T-cell (primary cell): ENCODE measurements at places on chromosomes 1 and 21. TPM values are rescaled to one million over a fixed set of nuclear protein-coding genes. Genes with fewer than 3 reads are reported as not detected.

Gene RIMKLA
- total RNA-seq, result 0.13 TPM

Gene YY1AP1
- 75.8 TPM for total RNA-seq

Gene WLS
- 1.0 TPM for total RNA-seq

Gene CADM3
- not detected for total RNA-seq

Gene KIF21B
- 101 TPM for total RNA-seq

Gene TFF3
- total RNA-seq, result 1.3 TPM

Gene AMY2B
- total RNA-seq, result 42.3 TPM

Gene LYSMD1
- total RNA-seq, result 0.68 TPM

Gene RRP1
- total RNA-seq, result 30.9 TPM

Gene DNASE2B
- total RNA-seq, result not detected

Gene ANGPTL7
- total RNA-seq, result not detected
